ENCODE measurements at places on chromosomes 11 and 22.

GRCh38 chr22:49577168-49578060 lies 250.3 kb downstream of the BRD1 start:
- no peak for DNase-seq

DNA sequence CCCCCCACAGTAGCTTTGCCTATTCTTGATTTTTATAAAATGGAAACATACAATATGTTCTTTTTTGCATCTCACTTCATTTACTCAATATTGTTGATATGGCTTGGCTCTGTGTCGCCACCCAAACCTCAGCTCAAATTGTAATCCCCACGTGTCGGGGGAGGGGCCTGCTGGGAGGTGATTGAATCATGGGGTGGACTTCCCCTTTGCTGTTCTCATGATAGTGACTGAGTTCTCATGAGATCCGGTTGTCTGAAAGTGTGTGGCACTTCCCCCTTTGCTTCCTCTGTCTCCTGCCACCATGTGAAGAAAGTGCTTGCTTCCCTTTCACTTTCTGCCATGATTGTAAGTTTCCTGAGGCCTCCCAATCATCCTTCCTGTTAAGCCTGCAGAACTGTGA lies 431.3 kb downstream of the MN1 start:
- DNase-seq, result no peak

- DNase-seq, result no peak
Measured at GRCh38 chr22:19896665-19897355, 42.1 kb upstream of the GNB1L start.

GRCh38 chr11:57249384-57250319 lies 12.6 kb upstream of the APLNR start:
- DNase-seq, result peak; percentile 18

- DNase-seq, result no peak
Measured at GRCh38 chr11:114309517-114309916, 13.3 kb downstream of the NNMT start.

- DNase-seq, result no peak
Measured at GRCh38 chr22:31625661-31626426, 36.2 kb downstream of the PISD start.

DNA sequence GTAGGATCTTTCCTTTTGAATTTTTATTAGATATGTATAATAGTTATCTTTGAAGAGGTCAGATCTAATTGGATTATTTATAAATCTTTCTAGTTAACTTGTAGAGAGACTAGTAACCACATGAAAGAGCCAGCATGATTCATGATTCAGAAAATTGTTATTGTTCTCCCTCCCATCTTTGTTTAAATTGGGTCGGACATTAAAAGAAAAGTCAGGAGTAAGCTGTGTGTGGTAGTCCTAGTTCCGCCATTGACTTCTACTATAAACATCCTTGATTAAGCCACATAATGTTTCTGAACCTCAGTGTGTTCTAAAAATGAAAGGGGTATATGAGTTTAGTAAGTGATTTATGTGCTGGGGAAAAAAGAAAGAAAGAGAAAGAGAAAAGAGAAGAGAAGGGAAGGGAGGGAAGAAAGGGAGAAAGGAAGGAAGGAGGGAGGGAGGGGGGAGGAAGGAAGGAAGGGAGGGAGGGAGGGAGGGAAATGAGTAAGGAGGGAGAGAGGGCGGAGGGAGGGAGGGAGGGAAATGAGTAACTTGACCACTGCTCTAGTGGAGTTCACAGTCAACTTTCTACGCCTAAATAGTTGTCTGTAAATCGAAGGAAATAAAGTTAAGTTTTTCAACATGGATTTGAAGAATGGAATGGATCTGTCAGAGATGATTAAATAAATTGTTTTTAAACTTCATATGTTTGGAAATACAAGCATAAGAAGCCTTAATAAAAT lies 32.9 kb downstream of the SIK2 start:
- no peak for DNase-seq

GRCh38 chr11:64670975-64671374 lies 52.0 kb downstream of the NRXN2 start:
- no peak for DNase-seq

- DNase-seq, result no peak
Measured at GRCh38 chr11:133908827-133909226, 47.9 kb downstream of the IGSF9B start.

DNA sequence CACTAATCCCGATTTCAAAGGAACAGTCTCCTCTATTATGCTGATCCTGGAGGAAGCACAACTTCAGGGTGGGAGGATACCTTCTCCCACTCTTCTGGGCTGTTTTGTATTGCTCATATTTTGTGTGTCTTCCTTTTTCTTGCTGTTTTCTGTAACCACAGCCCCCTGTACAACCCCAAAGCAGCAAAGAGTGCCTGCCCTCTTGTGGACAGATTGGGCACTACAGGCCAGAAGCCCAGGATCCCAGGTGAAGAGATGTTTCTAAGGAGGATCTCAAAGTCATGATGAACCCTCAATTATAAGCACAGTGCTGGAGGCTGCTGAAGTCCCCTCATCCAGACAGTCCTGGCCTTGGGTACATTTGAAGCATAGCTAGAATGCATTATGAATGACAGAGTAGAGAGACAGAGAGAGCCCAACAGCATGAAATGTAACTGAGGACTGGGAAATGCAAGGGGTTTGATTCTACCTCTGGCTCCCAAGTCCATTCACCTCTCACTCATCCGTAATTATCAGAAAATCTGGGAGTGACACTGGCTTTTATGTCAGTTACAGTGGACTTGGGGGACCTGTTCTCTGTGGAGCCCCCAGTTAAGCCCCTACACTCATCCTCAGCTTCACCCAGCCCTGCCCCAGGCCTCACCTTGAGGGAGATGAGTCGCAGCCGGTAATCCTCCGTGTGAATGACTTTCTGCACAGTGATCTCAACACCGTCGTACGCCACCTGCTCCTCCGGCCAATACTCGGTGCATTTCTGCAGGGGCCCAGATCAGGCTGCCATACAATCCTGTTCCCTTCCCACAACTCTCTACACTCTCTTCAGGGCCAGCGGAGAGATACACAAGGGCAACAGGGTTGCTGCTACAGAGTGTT lies 6.2 kb upstream of the IGSF22 start:
- DNase-seq, result peak; percentile 36

DNA sequence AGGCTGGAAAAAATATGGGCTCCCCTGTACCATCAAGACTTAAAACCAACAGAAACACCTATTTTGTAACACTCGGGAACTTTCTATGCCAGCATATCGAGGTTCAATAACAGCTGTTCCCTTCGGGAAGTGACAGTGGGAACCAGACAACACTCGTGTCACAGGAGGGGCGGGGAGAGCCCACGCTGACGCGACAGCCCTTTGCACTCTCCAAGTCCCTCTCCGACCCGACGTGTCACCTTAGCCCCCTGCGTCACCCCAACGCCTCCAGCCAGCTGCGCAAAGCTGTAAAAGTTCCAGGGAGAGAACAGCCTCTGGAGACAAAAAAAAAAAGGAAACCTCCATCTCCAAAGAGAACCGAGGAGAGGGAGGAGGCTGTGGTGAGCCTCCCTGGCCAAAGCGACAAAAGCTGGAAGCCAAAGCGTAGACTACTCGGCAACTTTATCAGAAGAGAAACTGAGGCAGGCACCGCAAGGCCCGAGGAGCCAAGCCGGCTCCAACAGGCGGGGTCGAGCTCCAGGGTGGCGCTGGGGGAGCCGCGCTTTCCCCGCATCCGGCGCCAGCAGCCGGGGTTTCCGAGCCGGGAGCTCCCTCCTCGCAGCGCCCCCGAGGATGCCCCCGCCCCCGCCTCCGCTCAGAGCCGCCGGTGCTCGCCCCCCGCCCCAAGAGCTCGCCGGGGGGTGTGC lies 751 bp downstream of the ARFGAP3 start:
- peak; percentile 64 for DNase-seq

DNA sequence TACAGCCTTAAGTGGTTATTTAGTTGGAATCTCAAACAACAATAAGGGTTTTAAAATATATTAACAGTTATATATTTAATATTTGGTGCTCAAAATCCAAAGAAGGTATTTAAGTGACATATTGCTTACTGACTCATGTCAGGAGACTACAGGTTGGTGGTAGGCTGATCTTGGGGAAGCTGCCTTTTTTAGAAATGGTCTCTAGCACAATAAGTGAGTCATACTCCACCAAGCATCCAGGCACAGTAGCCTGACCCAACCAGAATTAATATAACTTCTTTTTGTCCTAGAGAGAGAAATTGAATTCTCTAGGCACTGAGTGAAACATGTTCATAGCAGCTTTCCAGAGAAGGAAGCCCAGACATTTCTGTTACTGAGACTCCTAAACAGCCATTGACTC lies 868.5 kb upstream of the TENM4 start:
- no peak for DNase-seq

- DNase-seq, result no peak
Measured at GRCh38 chr11:1298695-1299492, 10.5 kb downstream of the TOLLIP start.

DNA sequence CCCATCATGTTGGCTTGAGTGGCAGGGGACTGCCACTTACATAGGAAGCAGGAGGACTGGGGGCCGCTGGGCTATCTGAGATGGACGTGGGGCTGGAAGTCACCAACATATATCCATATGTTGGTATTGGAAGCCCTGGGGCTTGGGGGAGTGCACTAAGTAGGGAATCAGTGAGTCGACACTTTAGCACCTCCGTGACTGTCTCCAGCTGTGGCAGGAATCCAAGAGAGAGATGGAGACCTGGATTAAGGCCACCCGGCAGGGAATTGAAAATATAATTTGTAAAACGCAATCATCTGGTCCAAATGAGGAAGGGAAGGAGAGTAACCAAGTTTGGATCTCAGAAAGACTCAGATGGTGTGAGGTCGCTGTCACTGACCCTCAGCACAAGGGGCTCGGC lies 68.4 kb downstream of the ELFN2 start:
- DNase-seq, result no peak

DNA sequence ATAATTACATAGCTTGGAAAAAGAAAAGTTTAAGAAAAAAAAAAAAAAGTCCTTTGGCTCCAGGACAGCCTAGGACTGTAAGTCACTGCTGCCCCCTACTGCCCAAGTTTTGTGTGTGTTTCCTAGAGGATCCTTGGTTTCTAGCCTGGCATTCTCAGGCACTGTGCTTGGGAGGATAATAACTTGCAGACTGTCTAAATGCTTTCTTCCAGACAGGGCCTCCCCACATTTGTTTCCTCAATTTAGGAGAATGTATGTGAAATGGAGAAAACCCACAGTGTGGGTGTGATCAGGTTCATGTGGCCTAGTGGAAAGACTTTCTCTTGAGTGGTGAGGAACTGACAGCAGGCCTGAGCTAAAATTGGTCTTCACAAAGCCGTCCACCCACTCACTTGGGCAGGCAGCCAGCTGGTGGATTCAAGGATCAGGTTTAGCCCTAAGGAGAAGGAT lies 191.0 kb downstream of the NAV2 start:
- peak; percentile 7 for DNase-seq

GRCh38 chr11:70650075-70650909 lies 252.0 kb downstream of the CTTN start:
- DNase-seq, result no peak

- DNase-seq, result no peak
Measured at GRCh38 chr22:39429186-39429585, 27.6 kb upstream of the MGAT3 start.

GRCh38 chr11:22730319-22730718 lies 63.9 kb downstream of the GAS2 start:
- no peak for DNase-seq

- no peak for DNase-seq
Measured at GRCh38 chr22:23806837-23807236, 20.1 kb downstream of the SMARCB1 start.

DNA sequence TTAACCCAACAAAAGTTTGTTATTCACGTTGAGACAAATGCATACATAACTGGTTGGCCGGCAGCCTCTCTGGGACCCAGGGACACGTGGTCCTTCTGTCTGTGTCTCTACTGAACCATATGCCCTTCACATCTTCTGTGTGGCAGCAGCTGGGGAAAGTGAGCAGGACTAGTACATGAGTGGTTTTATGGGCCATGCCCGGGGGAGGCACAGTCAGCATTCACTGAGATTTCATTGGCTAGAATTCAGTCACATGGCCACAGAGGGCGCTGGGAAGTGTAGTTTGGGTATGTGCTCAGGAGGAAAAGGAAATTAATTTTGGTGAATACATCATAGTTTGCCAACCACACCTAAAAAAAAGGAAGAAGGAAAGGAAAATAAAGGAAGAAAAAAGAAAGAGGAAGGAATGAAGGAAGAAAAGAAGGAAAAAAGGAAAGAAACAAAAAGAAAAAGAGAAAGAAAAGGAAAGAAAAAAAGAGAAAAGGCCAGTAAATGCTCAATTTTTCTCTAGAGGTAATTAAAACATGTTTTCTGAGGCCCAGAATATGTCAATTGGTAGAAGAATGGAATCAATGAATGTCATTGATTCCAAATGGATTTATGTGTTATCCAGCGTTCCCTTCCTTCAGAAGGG lies 55.9 kb upstream of the KIRREL3 start:
- DNase-seq, result no peak

GRCh38 chr11:60951606-60951903 lies 421 bp downstream of the SLC15A3 start:
- DNase-seq, result no peak

- no peak for DNase-seq
Measured at GRCh38 chr11:34749666-34750659, 129.1 kb downstream of the EHF start.

GRCh38 chr11:70688142-70688541 lies 289.8 kb downstream of the CTTN start:
- DNase-seq, result no peak

GRCh38 chr11:207863-208180 lies 314 bp downstream of the RIC8A start:
- DNase-seq, result no peak

- no peak for DNase-seq
Measured at GRCh38 chr22:48309115-48309705, 1518.5 kb downstream of the BRD1 start.

GRCh38 chr11:36478700-36479329 lies 31.3 kb downstream of the TRAF6 start:
- DNase-seq, result no peak

All from T-helper 2 cell (primary cell).